Lower lobe of right lung (tissue), 2 donors: ENCODE measurements at places on chromosomes 5 and 9. TPM values are rescaled to one million over a fixed set of nuclear protein-coding genes. Genes with fewer than 3 reads are reported as not detected.
A peak's percentile ranks its signal among the peaks of the same experiment; 100 is the strongest.

Gene NKD2
- total RNA-seq, result 24.1 TPM

Gene SPINK7
- not detected for total RNA-seq

Gene FAM200C
- total RNA-seq, result 6.1 TPM

Gene NR4A3
- 1.7 TPM for total RNA-seq

Gene HSPA4
- 66.0 TPM for total RNA-seq

Gene PCAT7
- 0.30 TPM for total RNA-seq

Gene SLC6A18
- total RNA-seq, result not detected

Gene CSF1R
- total RNA-seq, result 78.2 TPM

Gene PAEP
- total RNA-seq, result not detected

Gene OSMR
- total RNA-seq, result 61.6 TPM

Gene BTNL3
- total RNA-seq, result not detected

Gene RETREG1
- total RNA-seq, result 20.6 TPM

Gene ADAMTS2
- 13.0 TPM for total RNA-seq

Gene PCDHAC2
- total RNA-seq, result 5.8 TPM

- H3K27ac ChIP-seq, result no peak overlapping the region
- H3K4me1 ChIP-seq, result peaks cover 36% of the 10 kb centered on the region
- H3K4me3 ChIP-seq, result no peak overlapping the region
Measured at GRCh38 chr5:154284433-154284832, 93.9 kb downstream of the GALNT10 start.

DNA sequence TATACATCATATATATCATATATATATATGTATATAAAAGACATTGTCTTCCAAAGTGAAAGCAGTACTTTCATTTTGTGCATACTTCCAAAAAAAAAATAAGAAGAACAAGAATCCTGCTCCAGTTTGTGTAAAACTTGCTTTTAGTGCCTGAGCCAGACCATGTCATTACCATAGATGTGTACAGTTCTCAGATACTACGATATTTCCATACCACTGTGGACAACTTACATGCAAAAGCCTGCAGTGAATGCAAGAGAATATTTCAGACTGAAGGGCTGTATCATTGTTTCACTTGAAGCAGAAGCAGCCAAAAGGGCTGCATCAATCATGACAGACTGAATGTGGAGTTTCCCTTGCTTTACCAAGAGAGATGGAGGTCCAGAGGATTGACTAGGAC lies 72.6 kb upstream of the CYLC2 start:
- no peaks in the 10 kb centered on the region for H3K4me1 ChIP-seq
- H3K4me3 ChIP-seq, result no peak overlapping the region
- H3K36me3 ChIP-seq, result no peaks in the 10 kb centered on the region
- DNase-seq, result no peak

DNA sequence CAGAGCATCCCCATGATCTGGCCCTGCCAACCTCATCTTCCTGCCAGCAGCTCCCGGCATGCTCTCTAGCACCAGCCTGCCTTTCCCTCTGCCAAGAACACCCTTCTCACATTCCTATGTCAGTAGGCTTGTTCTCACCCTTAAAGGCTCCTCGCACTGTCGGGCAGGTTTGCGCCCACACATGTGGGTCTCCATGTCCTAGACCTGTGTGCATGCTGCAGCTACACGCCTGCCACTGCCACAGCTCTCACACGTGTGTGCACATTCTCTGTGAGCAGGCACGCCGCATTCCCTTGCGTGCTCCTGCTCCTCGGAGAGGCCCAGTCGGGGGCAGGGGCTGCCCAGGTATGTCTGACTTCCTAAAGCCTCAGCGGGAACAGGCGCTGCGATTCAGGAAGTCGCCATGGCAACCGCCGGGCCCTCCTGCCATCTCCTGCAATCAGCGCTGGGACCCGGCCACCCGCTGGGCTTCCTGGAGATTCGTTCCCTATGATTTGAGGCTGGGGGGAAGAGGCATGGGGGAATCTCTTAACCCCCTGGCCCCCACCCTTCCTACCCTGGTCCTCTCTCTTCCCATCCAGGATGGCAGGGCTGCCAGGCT lies 28.1 kb downstream of the NDUFA8 start:
- H3K36me3 ChIP-seq, result no peaks in the 10 kb centered on the region
- H3K27ac ChIP-seq, result no peak overlapping the region
- no peak for DNase-seq
- no peak overlapping the region for H3K4me3 ChIP-seq

- H3K4me1 ChIP-seq, result no peaks in the 10 kb centered on the region
- H3K27ac ChIP-seq, result no peak overlapping the region
- H3K4me3 ChIP-seq, result no peak overlapping the region
Measured at GRCh38 chr9:27785714-27786100, 212.4 kb upstream of the C9orf72 start.

- no peak overlapping the region for H3K27ac ChIP-seq
- peaks cover 6% of the 10 kb centered on the region for H3K4me1 ChIP-seq
- DNase-seq, result peak; percentile 73
Measured at GRCh38 chr5:5270958-5271785, 131.0 kb downstream of the ADAMTS16 start.

GRCh38 chr5:149901511-149901910 lies 43.1 kb downstream of the PDE6A start:
- H3K4me3 ChIP-seq, result no peak overlapping the region
- H3K27me3 ChIP-seq, result no peaks in the 10 kb centered on the region
- no peak overlapping the region for H3K27ac ChIP-seq
- H3K36me3 ChIP-seq, result no peaks in the 10 kb centered on the region
- no peaks in the 10 kb centered on the region for H3K4me1 ChIP-seq
- no peak for DNase-seq

DNA sequence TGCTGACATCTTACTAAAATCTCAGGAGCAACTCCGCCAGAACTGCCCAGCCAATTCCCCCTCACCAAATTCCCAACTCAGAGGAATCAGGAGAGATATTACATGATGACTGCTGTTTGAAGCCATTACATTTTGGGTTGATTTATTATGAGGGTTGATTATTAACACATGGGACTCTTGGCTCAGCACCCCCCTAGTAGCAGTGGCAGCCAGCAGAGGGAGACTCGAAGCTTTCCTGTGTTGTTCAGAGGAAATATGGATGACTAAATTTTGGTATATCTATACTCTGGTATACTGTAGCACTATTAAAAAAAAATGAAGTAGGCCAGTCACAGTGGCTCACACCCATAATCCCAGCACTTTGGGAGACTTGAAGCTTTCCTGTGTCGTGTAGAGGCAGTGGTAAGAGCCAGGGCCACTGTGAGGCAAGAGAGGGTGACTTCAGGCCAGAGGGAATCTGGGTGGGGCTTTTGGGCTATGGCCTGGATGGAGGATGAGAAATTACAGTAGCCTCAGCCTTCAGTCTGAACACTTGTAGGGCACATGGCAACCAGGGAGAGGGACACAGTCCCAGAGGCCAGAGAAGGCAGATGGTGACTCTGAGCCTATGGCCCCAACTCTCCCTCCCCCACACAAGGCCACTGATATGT lies 111.4 kb downstream of the LHX2 start:
- no peak overlapping the region for H3K4me3 ChIP-seq
- DNase-seq, result no peak
- no peaks in the 10 kb centered on the region for H3K27me3 ChIP-seq
- no peaks in the 10 kb centered on the region for H3K36me3 ChIP-seq
